Cortex of kidney (tissue), 1 donor: ENCODE measurements at places on chromosomes 6 and 20.

- DNase-seq, result no peak
These were observed 33.5 kb downstream of the FAM8A1 start for GRCh38 chr6:17633465-17634188.

GRCh38 chr6:27834879-27835549 is 77.2 kb downstream of the OR2B2 start:
- DNase-seq, result no peak

GRCh38 chr6:129233458-129234134 is 350.7 kb downstream of the LAMA2 start:
- DNase-seq, result no peak

DNA sequence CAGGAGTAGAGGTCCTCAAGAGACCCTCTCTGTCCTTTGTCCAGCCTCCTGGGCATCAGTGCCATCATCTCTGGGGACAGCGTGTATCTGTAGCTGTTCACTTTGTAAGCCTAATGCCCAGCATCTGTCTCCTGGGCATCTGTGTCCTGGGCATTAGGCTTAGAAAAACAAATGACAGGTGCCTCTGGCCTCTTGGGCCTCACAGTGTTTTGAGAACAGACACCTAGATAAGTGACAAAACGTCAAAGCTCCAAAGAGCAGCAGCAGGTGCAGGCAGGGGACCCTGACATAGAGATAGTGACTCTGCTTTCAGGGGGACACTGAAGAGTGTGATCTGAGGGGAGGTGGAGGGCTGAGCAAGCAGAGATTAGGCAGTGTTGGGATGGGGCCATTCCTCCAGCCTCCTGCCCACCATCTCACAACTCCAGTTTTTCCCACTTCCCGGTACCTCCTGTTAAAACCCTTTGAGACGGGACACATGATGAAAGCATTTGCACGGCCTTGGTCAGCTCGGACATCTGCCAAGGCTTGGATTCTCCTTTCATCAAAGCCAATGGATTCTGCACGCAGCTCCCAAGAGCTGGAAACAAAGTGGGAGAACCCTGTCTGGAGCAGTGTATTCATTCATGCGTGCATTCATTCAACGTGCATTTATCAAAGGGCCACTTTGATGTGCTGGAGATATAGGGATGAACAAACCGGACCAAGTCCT is 55.5 kb upstream of the CD93 start:
- no peak for DNase-seq

- DNase-seq, result no peak
These were observed 266.4 kb upstream of the BMP2 start for GRCh38 chr20:6501061-6501460.

- no peak for DNase-seq
These were observed 665 bp downstream of the FASTKD5 start for GRCh38 chr20:3158968-3159431.

DNA sequence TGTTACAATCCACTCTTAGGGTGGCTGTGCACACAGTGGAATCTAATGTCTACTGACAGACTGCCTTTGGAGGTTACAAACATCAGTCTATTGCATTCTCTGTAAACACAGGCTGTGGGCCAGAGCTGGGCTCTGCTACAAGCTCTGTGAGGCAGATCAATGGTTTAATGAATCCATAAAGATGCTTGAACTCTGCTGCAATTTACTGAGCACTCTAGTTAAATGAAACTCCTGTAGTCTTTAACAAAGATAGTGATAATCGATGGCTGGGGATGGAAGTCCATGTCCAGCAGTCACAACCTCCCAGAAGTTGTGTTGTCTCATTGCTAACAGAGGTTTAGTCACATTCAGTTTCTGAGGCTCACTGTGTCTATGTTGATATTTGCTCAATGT is 50.5 kb downstream of the SOBP start:
- DNase-seq, result no peak

DNA sequence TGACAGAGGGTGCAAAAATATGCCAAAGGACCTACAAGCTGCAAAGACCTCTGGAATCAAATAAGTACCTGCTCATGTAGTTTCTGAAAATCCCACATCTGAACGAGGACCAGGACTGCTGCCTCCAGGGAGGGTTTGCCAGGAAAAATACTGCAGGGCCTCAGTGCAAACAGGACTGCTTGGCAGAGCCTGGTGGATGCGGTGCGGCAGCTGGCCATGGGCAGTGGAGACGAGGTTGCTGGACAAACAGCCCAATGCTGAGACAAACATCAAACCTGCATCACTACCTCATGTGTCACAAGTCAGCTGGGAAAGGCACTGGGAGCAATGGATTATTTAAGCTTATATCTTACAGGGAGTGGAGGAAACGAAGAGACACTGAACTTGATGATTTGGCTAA is 238.8 kb downstream of the PAX1 start:
- no peak for DNase-seq

DNA sequence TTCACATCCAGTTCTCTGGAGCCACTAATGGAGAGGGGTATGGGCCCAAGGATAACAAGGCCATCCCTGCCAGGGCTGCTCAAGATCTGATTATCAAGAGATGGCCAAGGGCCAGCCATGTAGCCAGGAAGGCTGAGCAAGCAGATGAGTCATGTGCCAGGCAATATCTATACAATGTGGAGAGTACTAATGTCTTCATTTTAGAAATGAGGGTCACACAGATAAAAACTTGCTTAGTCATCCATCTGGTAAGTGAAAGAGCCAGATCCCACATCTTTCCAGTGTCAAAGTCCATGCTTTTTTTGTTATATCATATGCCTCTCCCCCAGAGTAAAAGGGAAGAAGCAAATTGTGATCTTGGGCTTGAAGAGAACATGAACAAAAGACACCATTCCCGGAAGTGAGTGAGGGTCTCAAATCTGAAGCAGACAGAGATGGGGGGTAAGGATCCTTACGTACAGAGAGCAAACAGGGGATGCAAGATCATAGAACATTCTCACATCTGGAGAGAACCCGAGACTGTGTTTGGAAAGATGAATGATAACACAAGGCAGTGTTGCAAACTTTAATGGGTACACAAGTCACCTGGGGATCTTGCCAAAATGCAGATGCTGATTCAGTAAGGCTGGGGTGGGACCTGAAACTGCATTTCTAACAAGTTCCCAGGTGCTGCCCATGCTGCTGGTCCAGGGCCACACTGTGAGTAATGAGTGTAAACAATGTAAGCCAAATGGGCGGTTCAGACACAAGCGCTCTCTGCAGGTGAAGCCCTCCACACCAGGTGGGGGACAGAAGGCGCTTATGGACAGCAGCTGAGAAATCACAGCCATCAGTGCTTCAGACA is 20.0 kb upstream of the GSTA3 start:
- no peak for DNase-seq

- no peak for DNase-seq
These were observed 406.2 kb upstream of the MMS22L start for GRCh38 chr6:97689078-97689754.

DNA sequence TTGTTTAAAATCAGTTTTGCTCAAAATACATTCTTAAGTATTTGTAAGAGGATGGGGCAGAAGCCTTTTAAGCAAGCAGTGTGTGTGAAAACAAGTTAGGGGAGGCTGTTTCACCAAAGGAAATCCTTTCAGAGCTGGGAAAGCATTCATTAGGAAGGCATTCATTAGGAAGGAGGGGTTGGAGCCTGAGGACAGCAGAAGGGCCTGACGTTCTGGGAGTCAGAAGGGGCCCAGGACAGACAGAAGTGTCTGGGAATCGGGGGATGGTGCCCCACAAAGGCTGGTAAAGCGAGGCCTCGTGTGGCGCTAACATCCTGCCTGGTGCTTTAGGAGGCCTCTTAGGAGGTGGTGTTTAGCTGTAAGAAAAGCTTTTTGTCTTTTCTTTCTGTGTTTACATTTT is 80.6 kb upstream of the NXT1 start:
- DNase-seq, result no peak

- DNase-seq, result no peak
These were observed 21.8 kb upstream of the PKHD1 start for GRCh38 chr6:52109171-52109571.

GRCh38 chr6:165621940-165622339 is 41.1 kb downstream of the PDE10A start:
- DNase-seq, result no peak

GRCh38 chr6:17580518-17581048 is 19.5 kb upstream of the FAM8A1 start:
- DNase-seq, result no peak

DNA sequence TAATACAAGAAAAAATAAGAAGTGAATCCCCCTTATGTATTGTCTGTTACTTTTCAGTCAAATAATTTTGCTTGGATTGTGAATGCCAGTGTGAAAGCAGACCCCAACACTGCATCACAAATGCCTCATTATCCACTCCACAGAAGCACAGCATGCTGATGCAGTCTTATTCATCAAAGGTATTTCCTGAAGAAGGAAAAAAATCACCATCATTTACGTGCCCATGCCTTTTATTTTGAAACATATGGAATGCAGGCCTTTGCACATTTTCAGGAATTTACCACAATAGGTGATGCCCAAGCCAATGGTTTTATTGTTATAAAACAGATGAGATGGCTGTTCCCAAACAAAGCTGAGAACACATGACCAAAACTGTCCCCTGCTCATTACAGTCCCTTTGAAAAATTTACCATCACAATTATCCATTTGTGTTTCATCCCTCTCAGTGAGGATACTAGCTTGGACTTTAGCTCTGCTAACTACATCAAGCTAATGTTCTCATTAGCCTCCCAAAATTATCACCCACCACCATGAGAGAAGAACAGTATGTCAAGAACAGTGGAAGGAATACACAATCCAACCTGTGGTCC is 180.6 kb upstream of the HTR1E start:
- no peak for DNase-seq

GRCh38 chr6:111121789-111122350 is 34.6 kb downstream of the SLC16A10 start:
- DNase-seq, result no peak

GRCh38 chr6:44723439-44724197 is 336.1 kb downstream of the CDC5L start:
- no peak for DNase-seq

DNA sequence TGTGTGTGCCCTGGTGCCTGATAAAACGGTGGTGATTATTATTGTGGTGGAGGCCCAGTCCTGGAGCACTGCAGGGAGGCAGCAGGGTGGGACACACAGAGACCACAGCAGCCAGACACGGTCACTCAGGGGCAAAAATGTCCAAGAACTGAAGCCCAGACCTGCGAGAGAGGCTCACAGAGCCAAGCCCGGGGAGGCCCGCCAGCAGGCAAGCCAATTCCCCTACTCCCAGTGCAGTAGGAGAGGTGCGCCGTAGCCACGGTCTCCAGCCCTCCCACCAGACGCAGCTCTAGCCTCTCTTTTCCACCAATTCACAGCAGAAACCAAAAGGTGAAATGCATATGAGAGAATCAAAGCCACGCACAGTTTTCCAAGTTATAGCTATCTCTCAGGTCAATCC is 179.4 kb upstream of the TAB2 start:
- DNase-seq, result no peak

- no peak for DNase-seq
These were observed 29.3 kb downstream of the PYGB start for GRCh38 chr20:25277051-25277801.

DNA sequence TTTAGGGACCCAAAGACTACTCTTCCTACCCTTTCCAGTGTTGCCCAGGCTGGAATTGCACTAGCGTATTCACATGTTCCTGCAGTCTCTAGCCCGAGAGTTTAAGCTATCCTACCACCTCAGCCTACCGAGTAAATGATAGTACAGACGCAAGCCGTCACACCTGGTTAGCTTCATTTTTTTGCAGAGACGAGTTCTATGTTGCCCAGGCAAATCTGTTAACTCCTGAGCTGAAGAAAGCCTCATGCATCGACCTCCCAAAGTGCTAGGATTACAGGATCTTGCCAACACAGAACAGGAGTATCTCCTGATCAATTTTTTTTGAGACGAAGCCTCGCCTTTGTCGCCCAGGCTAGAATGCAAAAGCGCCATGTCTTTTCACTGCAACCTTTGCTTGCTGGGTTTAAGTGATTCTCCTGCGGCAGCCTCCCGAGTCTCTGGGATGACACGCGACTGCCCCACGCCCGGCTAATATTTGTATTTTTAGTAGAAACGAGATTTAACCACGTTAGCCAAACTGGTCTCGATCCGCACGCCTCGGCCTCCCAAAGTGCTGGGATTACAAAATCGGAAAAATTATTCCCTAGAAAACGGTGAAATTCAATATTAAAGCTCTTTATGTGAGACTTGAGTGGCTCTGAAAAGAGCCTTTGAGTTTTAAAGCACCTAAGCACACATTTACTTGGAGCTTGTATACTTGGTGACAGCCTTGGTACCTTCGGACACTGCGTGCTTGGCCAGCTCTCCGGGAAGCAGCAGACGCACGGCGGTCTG is 128.5 kb downstream of the HFE start:
- no peak for DNase-seq

GRCh38 chr6:147046141-147046877 is 157.9 kb upstream of the STXBP5 start:
- DNase-seq, result no peak

GRCh38 chr6:163199371-163199770 is 215.1 kb upstream of the QKI start:
- no peak for DNase-seq

GRCh38 chr6:157873735-157874344 is 50.8 kb downstream of the SNX9 start:
- no peak for DNase-seq

- DNase-seq, result no peak
These were observed 39.8 kb upstream of the SLC17A4 start for GRCh38 chr6:25714765-25715164.

GRCh38 chr20:21048841-21049273 is 57.3 kb downstream of the LINC00237 start:
- no peak for DNase-seq

GRCh38 chr20:9036593-9036992 is 32.3 kb upstream of the PLCB4 start:
- DNase-seq, result no peak

DNA sequence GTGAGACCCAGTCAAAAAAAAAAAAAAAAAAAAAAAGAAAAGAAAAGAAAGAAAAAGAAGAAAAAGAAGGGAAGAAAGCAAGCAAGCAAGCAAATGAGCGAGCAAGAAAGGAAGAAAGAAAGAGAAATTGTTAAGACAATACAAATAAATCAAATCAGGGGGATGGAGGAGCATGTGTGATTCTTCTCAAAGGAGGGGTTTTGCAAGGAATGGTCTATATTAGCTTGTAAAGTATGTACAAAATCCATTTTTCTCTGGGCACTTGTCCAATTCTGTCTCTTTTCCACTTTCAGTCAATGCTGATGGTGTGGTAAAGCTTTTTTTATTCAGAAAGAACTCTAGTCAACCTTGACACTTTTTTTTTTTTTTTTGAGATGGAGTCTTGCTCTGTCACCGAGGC is 133.7 kb upstream of the TNFAIP3 start:
- DNase-seq, result no peak

- no peak for DNase-seq
These were observed 19.9 kb downstream of the SLC2A4RG start for GRCh38 chr20:63759377-63759901.

DNA sequence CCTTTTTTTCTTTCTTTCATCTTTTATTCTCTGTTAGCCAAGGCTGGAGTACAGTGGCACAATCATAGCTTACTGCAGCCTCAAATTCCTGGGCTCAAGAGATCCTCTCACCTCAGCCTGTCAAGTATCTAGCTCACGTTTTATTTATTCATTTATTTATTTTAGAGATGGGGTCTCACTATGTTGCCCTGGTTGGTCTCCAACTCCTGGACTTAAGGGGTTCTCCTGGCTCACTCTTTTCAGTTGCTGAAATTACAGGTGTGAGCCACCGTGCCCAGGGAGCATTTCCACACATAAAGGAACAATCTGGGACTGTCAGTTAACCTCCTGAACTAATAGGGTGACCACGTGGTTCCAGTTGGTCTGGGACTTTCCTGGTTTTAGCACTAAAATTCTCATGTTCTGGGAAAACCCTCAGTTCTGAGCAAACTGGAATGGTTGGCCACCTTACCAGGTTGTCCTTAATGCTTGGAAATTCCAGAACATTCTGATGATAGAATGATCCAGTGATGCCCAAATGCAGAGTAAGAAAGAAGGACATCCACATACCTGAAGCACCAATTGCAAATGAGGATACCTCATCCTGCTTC is 105.5 kb upstream of the ZNF217 start:
- DNase-seq, result no peak
